ENCODE measurements at places on chromosomes 6 and 20.
A peak's percentile ranks its signal among the peaks of the same experiment; 100 is the strongest.

DNA sequence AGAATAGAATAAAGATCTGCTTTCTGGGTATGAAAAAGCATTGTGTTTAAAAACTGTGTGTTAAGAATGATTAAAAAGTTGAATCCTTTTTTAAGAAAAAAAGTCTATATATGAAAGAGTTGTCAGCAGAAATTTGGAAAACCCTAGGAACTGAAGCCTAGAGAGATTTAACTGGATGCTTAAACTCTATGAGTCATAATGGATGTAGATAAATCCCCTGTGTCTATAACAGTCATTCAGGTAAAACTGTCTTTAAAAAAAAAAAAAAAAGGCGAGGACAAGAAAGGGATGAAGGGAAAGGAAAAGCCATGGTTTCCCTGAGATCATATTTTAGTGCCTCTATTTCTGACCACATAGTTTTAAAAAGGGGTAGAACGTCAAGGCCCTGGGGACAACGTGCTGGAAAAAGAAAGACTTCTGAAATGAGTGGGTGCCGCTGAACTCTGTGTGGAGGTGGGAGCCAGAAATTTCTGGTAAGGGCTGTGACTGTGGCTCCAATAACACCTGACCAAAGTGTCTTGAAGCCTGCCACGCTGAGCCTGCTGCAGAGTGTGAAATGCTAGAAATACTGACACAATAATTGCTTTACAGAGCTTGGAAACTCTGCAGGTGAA lies 302.6 kb upstream of the ARID1B start:
- H3K36me3 ChIP-seq = no peaks in the 10 kb centered on the region
- H3K4me3 ChIP-seq = no peak overlapping the region
- no peak for DNase-seq
- no peaks in the 10 kb centered on the region for H3K27me3 ChIP-seq
- H3K4me1 ChIP-seq = no peaks in the 10 kb centered on the region
- no peak overlapping the region for H3K27ac ChIP-seq

DNA sequence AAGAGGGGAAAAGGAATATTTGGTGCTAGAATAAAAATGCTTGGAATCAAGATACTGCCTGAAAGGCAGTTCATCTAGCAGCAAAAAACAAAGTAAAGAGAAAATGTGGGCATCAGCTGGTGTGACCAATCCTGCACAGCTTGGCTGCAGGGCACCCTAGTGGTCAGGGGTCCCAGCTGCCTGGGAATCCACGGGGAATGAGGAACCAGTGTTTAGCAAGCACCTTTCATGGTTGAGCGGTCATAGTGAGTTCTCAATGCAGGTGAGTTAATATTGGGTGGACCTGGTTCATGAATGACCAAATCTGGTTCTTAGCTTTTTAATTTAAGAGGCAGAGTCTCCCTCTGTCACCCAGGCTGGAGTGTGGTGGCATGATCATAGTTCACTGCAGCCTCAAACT lies 53.3 kb downstream of the CAP2 start:
- peaks cover 1% of the 10 kb centered on the region for H3K27me3 ChIP-seq
- no peak overlapping the region for H3K4me3 ChIP-seq
- no peaks in the 10 kb centered on the region for H3K36me3 ChIP-seq
- H3K4me1 ChIP-seq = peaks cover 2% of the 10 kb centered on the region

GRCh38 chr6:19465760-19466159 lies 371.4 kb upstream of the ID4 start:
- no peak overlapping the region for H3K4me3 ChIP-seq
- no peaks in the 10 kb centered on the region for H3K36me3 ChIP-seq
- H3K27ac ChIP-seq = no peak overlapping the region
- H3K27me3 ChIP-seq = no peaks in the 10 kb centered on the region

DNA sequence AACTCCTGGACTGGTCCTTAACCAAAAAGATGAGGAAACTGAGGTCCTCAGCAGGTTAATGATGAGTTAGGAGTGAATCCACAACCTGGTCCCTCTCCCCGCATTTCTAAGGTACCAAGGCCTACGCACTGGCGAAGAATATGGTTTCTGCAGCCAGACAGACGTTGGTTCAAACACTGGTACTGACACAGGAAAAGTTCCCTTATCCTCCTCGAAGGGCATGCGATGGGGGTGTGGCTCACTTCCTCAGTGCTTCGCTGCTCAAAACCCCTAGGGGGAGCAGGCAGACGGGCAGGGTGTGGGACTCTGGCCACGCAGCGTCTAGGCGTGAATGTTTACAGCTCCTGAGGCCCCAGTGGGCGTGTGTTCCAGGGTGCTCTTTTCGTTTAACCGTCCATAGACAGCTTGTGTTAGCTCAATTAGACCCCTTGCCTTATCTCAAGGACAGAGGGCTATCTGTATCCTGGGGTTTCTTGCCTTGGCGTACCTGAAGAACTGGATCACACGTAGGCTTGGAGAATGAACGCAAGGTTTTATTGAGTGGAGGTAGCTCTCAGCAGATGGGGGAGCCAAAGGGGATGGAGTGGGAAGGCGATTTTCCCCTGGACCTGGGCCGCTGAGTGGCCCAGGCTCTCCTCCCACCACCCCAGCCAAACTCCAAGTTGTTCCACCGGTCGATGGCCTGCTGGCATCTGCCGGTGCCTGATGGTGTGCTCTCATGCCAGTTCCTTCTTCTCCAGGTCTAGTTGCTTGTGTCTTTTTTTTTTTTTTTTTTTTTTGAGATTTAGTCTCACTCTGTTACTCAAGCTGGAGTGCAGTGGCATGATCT lies 31.8 kb upstream of the PTPN1 start:
- no peak overlapping the region for H3K4me3 ChIP-seq
- H3K27ac ChIP-seq = no peak overlapping the region
- H3K27me3 ChIP-seq = peaks cover 1% of the 10 kb centered on the region
- H3K4me1 ChIP-seq = no peaks in the 10 kb centered on the region
- DNase-seq = peak; percentile 71

DNA sequence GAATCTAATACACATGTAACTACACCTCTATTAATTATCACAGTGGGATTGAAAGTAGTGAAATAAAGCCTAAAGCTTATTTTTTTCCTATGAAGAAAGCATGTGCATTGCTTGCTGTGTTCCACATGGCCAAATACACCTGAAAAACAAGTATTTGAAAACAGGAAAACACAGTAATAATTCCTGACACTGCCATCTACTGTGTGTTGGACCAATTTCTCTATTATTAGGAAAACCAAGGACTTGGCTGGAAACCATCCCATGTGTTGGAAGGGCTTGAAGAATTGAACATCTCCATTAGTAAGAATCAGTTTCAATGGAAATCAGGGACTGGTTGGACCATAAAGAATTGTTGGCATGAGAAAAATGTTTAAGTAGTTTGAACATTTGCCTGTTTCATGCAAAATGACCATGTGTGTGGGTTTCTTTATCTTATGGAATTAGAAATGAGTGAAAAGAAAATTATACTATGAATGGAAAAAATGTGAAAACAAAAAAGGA lies 124.1 kb downstream of the PHF3 start:
- no peak overlapping the region for H3K4me3 ChIP-seq
- peaks cover 8% of the 10 kb centered on the region for H3K36me3 ChIP-seq
- DNase-seq = no peak
- H3K4me1 ChIP-seq = peaks cover 2% of the 10 kb centered on the region
- H3K27me3 ChIP-seq = peaks cover 3% of the 10 kb centered on the region
- H3K27ac ChIP-seq = no peak overlapping the region

DNA sequence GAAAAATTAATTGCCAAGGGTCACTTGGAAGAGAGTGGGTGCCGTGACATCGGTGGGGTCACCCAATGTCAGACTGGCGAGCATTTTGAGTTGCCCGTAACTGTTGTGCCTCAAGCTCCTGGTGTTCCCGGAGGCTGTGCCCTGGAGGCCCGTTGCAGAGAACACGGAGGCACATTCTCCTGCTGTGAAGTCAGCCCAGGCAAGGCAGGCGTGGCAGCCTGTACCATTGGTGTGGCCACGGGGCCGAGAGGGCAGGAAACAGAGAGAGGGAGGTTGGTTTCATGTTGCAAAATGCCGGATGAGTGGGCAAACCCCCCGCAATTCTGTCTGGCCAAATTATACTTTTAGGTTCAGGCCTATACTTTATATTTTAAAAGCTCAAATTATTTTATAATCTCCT lies 81.2 kb downstream of the THBS2 start:
- H3K4me3 ChIP-seq = no peak overlapping the region
- H3K36me3 ChIP-seq = no peaks in the 10 kb centered on the region
- H3K4me1 ChIP-seq = no peaks in the 10 kb centered on the region
- peaks cover 3% of the 10 kb centered on the region for H3K27me3 ChIP-seq

- no peak overlapping the region for H3K4me3 ChIP-seq
- H3K4me1 ChIP-seq = peaks cover 34% of the 10 kb centered on the region
- H3K27me3 ChIP-seq = peaks cover 3% of the 10 kb centered on the region
- peaks cover 8% of the 10 kb centered on the region for H3K36me3 ChIP-seq
- DNase-seq = no peak
These were observed 2.0 kb downstream of the CCM2L start for GRCh38 chr20:32012159-32012688.

DNA sequence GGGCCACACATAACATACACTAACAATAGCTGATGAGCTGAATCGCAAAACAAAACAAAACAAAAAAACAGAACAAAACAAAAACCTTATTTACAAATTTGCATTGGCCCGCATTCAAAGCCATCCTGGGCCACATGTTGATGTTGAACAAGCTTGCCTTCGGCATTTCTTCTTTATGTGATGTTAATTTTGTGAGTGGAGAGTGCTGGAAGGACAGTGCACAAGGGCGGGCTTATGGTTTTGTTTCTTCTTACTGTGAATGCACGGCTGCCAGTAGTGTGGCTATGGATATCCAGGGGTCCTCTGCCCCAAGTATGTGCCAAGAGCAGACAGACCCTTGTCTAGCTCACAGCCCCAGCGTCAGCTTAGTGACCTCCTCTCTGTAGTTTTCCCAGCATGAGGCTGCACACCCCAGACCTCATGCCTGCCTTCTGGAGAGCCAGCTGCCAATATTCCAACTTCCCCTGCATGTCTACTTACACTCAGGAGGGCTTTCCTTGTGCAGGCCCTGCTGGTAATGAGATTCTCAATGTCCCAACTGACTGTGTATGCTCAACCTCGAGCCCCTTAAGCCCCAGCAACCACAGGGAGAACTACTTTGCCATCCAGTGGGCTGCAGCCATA lies 24.9 kb downstream of the ZNF292 start:
- no peak overlapping the region for H3K27ac ChIP-seq
- H3K36me3 ChIP-seq = no peaks in the 10 kb centered on the region
- peaks cover 2% of the 10 kb centered on the region for H3K27me3 ChIP-seq
- no peak overlapping the region for H3K4me3 ChIP-seq
- no peak for DNase-seq

- no peak for DNase-seq
- peaks cover 6% of the 10 kb centered on the region for H3K4me1 ChIP-seq
- peaks cover 9% of the 10 kb centered on the region for H3K27me3 ChIP-seq
- H3K36me3 ChIP-seq = peaks cover 6% of the 10 kb centered on the region
These were observed 46.9 kb upstream of the TRIM26 start for GRCh38 chr6:30260036-30260504.

GRCh38 chr6:154489822-154490221 lies 20.7 kb downstream of the CNKSR3 start:
- no peak for DNase-seq
- no peaks in the 10 kb centered on the region for H3K36me3 ChIP-seq
- peaks cover 2% of the 10 kb centered on the region for H3K27me3 ChIP-seq
- H3K4me3 ChIP-seq = no peak overlapping the region
- H3K4me1 ChIP-seq = peaks cover 12% of the 10 kb centered on the region

DNA sequence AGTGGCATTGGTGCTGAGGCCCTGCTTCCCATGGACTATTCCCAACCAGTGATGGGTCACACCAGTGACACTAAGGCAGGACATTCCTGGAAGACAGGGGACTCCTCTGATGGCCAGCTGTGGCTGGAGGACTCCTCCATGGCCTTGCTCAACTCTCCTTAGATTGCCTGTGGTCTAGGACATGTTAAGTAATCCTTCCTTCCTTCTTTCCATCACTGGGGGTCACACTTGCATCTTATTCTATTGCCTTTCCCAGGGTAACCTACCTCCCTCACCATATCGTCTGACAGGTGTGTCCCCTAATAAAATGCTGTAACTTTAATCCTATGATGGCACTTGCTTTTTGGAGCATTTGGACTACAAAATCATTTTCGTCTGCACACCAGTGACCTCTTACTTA lies 24.5 kb upstream of the HLA-A start:
- H3K36me3 ChIP-seq = no peaks in the 10 kb centered on the region
- H3K27me3 ChIP-seq = peaks cover 2% of the 10 kb centered on the region
- H3K4me1 ChIP-seq = no peaks in the 10 kb centered on the region
- DNase-seq = no peak
- no peak overlapping the region for H3K27ac ChIP-seq

DNA sequence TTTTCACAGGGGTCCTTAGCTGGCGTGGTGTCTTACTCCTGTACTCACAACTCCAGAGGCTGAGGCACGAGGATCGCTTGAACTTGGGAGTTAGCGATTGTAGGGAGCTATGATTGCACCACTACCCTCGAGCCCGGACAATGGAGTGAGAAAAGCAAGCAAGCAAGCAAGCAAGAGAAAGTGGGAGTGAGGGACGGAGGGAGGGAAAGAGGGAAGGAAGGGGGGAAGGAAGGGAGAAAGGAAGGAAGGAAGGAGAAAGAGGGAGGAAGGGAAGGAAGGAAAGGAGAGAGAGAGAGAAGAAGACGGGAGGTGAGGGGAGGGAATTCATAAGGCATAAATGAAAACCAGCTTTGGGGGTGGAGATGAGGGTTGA lies 120.5 kb downstream of the TRIM27 start:
- no peak overlapping the region for H3K27ac ChIP-seq
- no peak overlapping the region for H3K4me3 ChIP-seq
- no peaks in the 10 kb centered on the region for H3K36me3 ChIP-seq
- DNase-seq = no peak

- H3K36me3 ChIP-seq = no peaks in the 10 kb centered on the region
- no peak overlapping the region for H3K4me3 ChIP-seq
- no peaks in the 10 kb centered on the region for H3K4me1 ChIP-seq
- no peak for DNase-seq
- no peak overlapping the region for H3K27ac ChIP-seq
- no peaks in the 10 kb centered on the region for H3K27me3 ChIP-seq
These were observed 11.0 kb downstream of the ECT2L start for GRCh38 chr6:138806889-138807288.

- no peaks in the 10 kb centered on the region for H3K36me3 ChIP-seq
- no peak for DNase-seq
- no peaks in the 10 kb centered on the region for H3K4me1 ChIP-seq
- no peak overlapping the region for H3K27ac ChIP-seq
- no peaks in the 10 kb centered on the region for H3K27me3 ChIP-seq
These were observed 1183.8 kb downstream of the HACE1 start for GRCh38 chr6:103675807-103676406.

DNA sequence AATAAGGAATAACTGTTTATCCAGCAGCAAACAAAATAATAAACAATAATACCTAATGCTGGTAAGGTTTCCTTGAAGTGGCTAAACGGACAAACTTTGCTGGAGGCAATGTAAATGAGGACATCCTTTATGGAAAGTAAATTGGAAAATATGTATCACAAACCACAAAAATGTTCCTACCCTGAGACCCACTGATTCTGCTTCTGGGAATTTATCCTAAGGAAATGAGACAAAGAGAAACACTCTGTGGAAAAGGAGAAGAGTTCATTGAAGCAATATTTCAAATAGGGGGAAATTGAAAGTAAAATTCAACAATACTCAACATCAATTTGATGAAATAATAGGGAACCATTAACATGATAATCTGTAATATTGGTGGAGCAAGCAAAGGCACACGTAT lies 37.9 kb downstream of the MAFB start:
- H3K4me3 ChIP-seq = no peak overlapping the region
- peaks cover 6% of the 10 kb centered on the region for H3K27me3 ChIP-seq
- no peak overlapping the region for H3K27ac ChIP-seq
- peaks cover 17% of the 10 kb centered on the region for H3K4me1 ChIP-seq

- peaks cover 3% of the 10 kb centered on the region for H3K27me3 ChIP-seq
- H3K4me1 ChIP-seq = no peaks in the 10 kb centered on the region
- no peak overlapping the region for H3K27ac ChIP-seq
- no peaks in the 10 kb centered on the region for H3K36me3 ChIP-seq
- H3K4me3 ChIP-seq = no peak overlapping the region
- no peak for DNase-seq
These were observed 5.8 kb downstream of the APOBEC2 start for GRCh38 chr6:41058783-41059181.

Data from endothelial cell (in vitro differentiated cells).